Activated naive CD4-positive, alpha-beta T cell treated with anti-CD3 and anti-CD28 coated beads for 36 hours (primary cell): ENCODE measurements at places on chromosomes 5 and 9. TPM values are rescaled to one million over a fixed set of nuclear protein-coding genes. Genes with fewer than 3 reads are reported as not detected.

ZBTB26 gene
- 5.5 TPM for total RNA-seq

GRIA1 gene
- total RNA-seq = not detected

SCGB3A2 gene
- not detected for total RNA-seq

EGFLAM gene
- total RNA-seq = not detected

SOX30 gene
- total RNA-seq = 0.57 TPM

LVRN gene
- not detected for total RNA-seq

GCNT4 gene
- 2.4 TPM for total RNA-seq

ICE1 gene
- 20.6 TPM for total RNA-seq

GRCh38 chr9:84822589-84823233 is 153.2 kb downstream of the NTRK2 start:
- no peak overlapping the region for H3K4me3 ChIP-seq
- no peak for DNase-seq
- no peaks in the 10 kb centered on the region for H3K36me3 ChIP-seq
- H3K27ac ChIP-seq = no peak overlapping the region
- peaks cover 2% of the 10 kb centered on the region for H3K27me3 ChIP-seq

- no peaks in the 10 kb centered on the region for H3K36me3 ChIP-seq
- no peak for DNase-seq
- peaks cover 23% of the 10 kb centered on the region for H3K27me3 ChIP-seq
- H3K4me3 ChIP-seq = no peak overlapping the region
- peaks cover 20% of the 10 kb centered on the region for H3K4me1 ChIP-seq
These were observed 13.7 kb upstream of the ARAP3 start for GRCh38 chr5:141695627-141696215.

- DNase-seq = no peak
- peaks cover 6% of the 10 kb centered on the region for H3K4me1 ChIP-seq
- no peaks in the 10 kb centered on the region for H3K27me3 ChIP-seq
- no peaks in the 10 kb centered on the region for H3K36me3 ChIP-seq
These were observed 32.7 kb upstream of the NOTCH1 start for GRCh38 chr9:136578626-136578914.

- no peak overlapping the region for H3K27ac ChIP-seq
- no peaks in the 10 kb centered on the region for H3K36me3 ChIP-seq
- no peaks in the 10 kb centered on the region for H3K4me1 ChIP-seq
- no peaks in the 10 kb centered on the region for H3K27me3 ChIP-seq
These were observed 452.7 kb downstream of the BNC2 start for GRCh38 chr9:16417749-16418148.

GRCh38 chr5:173670791-173671120 is 54.3 kb upstream of the BOD1 start:
- H3K4me3 ChIP-seq = no peak overlapping the region
- H3K4me1 ChIP-seq = no peaks in the 10 kb centered on the region
- DNase-seq = no peak
- no peaks in the 10 kb centered on the region for H3K27me3 ChIP-seq
- no peaks in the 10 kb centered on the region for H3K36me3 ChIP-seq

DNA sequence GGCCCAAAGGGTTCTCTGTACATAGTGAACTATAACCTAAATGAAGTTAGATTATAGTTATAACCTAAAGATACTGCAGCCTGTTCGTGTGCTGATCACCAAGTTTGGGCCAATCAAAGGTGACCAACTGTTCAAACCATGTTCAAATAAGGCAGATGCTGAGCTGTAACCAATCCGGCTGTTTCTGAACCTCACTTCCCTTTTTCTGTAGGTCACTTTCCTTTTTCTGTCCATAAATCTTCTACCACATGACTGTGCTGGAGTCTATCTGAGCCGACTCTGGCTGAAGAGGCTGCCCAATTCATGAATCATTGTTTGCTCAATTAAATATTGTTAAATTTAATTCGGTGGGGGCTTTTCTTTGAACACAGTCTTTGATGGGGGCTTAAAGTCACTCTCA is 1920.2 kb downstream of the MAT2B start:
- H3K4me3 ChIP-seq = no peak overlapping the region
- no peak for DNase-seq
- H3K27ac ChIP-seq = no peak overlapping the region
- H3K4me1 ChIP-seq = no peaks in the 10 kb centered on the region

GRCh38 chr5:147949711-147950573 is 43.6 kb upstream of the C5orf46 start:
- H3K4me1 ChIP-seq = no peaks in the 10 kb centered on the region
- H3K36me3 ChIP-seq = no peaks in the 10 kb centered on the region
- no peak for DNase-seq
- H3K4me3 ChIP-seq = no peak overlapping the region
- no peak overlapping the region for H3K27ac ChIP-seq

DNA sequence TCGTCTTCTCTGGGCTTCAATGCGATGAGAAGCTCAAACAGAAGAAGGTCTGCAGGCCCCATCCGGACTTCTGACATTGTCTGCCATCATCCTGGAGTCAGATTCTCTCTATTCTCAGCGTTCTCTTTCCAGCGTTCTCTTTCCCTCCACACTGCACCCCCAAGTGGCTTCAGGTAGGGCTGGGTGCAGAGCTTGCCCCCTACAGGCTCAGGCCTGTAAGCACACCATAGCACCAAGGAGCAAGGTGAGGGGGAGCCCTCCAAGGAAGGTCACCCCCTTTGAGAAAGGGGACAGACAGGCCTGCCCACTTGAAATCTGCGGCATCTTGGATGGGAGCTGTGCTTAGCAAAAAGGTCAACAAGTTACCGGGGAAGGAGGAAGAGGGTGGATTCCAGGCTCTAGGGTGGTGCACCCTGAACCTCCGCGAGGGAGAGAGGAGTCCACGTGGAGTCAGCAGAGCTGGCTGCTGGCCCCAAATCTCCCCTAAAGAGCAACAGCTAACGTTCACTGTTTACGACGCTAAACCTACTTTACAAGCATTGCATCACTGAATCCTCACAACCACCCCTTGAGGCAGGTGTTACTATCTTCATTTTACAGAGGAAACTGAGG is 27.5 kb downstream of the GPX3 start:
- H3K4me3 ChIP-seq = no peak overlapping the region
- DNase-seq = peak; percentile 40
- H3K27me3 ChIP-seq = no peaks in the 10 kb centered on the region

DNA sequence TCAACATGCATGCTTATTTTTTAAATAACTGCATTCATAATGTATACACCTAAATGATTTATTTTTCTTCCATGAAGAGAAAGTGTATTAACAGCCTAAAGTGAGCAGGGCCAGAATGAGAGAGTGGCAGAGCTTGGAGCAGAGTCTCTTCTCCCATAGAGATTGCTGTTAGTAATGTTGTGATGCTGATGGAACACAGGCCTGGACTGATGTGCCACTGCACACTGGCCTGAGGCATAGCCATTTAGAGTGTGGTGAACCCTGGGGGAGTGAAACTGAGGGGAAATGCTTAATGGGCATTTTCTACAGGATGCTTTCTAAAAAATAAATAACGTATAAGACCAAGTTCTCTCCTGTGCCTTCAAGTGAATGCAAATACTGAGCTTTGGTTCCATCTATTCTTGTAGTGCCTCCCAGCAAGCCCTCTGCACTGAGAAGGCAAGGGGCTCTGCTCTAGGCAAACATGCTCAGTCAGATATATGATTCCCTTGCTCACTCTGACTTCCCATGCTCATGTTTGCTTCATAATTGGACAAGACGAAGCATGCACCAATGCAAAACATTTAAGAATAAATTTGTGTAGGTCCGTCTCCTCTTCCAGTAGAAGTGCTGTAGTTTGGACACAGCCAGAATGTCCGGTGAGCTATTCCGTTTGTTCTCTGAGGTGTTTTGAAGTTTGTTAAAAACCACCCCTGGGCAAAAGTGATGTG is 185.7 kb downstream of the PBX3 start:
- no peak overlapping the region for H3K4me3 ChIP-seq
- H3K27ac ChIP-seq = no peak overlapping the region
- no peak for DNase-seq
- H3K4me1 ChIP-seq = no peaks in the 10 kb centered on the region

- H3K36me3 ChIP-seq = no peaks in the 10 kb centered on the region
- H3K27me3 ChIP-seq = no peaks in the 10 kb centered on the region
- H3K4me3 ChIP-seq = no peak overlapping the region
- no peak for DNase-seq
These were observed 42.4 kb upstream of the AIF1L start for GRCh38 chr9:131053896-131054295.

DNA sequence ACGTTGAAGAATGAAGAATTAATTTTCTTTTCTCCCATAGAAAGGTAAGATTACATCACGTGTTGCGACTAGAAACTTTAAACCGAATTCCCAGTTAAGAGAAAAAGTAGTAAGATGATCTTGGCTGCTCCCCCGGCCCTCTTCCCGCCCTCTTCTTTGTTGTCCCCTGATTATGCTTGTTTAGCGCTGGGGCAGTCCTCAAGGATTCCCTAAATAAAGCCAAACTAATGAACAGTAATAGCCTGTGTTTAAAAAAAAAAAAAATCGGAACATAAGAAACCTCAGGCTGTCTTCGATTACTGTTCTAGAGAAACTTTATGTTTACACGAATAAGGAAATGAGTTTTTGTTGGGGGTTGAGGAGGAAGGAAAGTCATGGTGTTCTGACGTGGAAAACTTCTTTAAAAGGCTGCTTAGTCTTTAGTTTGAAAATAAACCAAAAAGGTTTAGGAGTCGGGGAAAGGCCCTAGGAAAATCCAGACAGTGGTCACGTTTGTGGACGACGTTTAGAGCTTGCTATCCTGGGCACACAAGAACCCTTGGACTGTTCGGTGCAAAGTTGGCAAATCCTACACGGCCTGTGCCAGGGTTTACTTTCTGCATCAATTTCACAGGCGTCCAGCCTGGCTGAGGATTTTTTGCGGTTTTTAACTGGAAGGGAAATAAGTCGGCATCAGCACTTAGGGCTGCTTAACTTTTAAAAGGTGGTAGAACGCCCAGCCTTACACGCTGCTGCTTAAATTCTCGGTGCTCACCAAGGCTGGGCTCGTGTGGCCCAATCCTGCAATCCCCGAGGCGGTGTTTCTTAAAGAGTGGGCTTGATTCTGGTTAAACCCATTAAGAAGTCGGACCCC is 1.1 kb upstream of the MAT2B start:
- H3K27me3 ChIP-seq = no peaks in the 10 kb centered on the region
- H3K4me3 ChIP-seq = peak overlapping the region; percentile 85
- peak; percentile 50 for DNase-seq

GRCh38 chr5:13186177-13186576 is 758.3 kb downstream of the DNAH5 start:
- H3K27ac ChIP-seq = no peak overlapping the region
- H3K4me3 ChIP-seq = no peak overlapping the region
- no peaks in the 10 kb centered on the region for H3K36me3 ChIP-seq
- H3K27me3 ChIP-seq = no peaks in the 10 kb centered on the region
- no peak for DNase-seq

GRCh38 chr9:5445886-5446285 is 4.5 kb upstream of the CD274 start:
- no peaks in the 10 kb centered on the region for H3K27me3 ChIP-seq
- H3K4me1 ChIP-seq = peaks cover 51% of the 10 kb centered on the region
- no peak overlapping the region for H3K27ac ChIP-seq
- no peak overlapping the region for H3K4me3 ChIP-seq

DNA sequence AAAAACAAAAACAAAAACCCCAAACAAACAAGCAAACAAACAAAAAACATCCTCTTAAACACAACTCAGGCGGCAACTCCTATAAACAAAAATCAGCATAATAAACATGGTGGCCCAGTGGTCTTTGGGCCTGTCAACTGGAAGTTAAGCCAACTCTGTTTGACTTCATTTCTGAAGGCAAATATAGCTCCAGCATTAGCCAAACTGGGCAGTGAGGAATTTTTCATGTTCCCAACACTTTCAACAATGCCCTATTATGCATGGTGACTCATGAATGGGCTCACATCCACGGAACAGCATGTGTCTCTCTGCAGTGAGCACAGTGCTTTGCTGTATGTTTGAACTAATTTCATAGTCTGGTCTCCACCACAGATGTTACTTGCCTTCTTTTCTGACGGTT is 143.9 kb upstream of the STC2 start:
- H3K4me3 ChIP-seq = no peak overlapping the region
- H3K36me3 ChIP-seq = no peaks in the 10 kb centered on the region
- H3K4me1 ChIP-seq = no peaks in the 10 kb centered on the region
- H3K27me3 ChIP-seq = peaks cover 6% of the 10 kb centered on the region

DNA sequence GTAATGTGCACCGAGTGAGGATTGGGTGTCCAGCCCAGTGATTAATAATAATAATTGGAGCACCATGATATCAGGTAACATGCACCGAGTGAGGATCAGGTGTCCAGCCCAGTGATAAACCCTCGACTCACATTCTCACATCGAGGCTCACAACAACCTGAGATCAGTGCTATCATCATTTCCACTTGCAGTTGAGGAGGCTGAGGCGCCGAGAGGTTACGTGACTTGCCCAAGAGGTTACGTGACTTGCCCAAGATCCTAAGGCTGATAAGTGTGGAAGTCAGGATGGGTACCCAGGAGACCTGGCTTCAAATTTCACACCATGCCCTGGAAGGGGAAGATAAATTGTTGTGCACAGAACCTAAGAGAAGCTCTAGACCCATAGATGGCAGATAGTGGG is 189.4 kb downstream of the MED10 start:
- H3K27me3 ChIP-seq = peaks cover 13% of the 10 kb centered on the region
- H3K27ac ChIP-seq = no peak overlapping the region
- no peaks in the 10 kb centered on the region for H3K36me3 ChIP-seq
- H3K4me1 ChIP-seq = no peaks in the 10 kb centered on the region
- H3K4me3 ChIP-seq = no peak overlapping the region

DNA sequence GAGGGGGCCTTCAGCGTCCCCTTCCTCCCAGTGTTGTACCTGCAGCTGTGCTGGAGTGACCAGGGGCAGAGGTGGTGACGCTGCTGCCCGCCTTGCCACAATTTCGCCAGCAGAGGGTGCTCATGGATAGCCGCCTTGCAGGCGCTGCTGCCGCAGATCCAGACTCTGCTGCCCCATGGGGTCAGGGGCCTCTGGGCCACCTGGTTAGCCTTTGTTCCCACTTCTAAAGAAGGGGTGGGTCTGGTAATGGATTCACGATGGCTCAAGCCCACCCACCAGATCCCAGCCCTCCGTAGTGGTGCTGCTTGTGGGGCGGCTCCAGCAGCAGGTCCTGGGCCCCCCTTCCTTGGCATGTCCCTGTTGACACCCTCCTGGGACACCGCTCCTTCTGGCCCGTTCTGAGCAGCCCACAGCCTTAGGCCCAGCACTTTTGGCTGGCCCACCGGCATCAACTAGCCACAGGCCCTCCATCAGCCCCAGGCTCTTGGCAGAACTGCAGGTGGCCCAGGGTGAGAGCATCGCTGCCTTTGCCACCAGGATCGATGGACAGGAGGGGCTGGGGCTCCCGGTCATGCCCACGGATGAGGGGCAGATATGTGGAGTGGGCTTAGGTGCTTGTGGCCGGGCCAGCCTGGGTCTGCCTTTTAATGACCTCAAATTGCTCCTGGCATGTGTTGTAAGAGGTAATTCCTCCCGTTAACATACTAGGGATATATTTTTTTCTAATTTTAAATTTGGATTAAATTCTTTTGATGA is 57.2 kb downstream of the COL5A1 start:
- H3K27ac ChIP-seq = no peak overlapping the region
- no peaks in the 10 kb centered on the region for H3K36me3 ChIP-seq
- H3K27me3 ChIP-seq = no peaks in the 10 kb centered on the region
- H3K4me3 ChIP-seq = no peak overlapping the region
- peak; percentile 75 for DNase-seq
- H3K4me1 ChIP-seq = no peaks in the 10 kb centered on the region

GRCh38 chr9:128635266-128636023 is 21.2 kb downstream of the DYNC2I2 start:
- H3K4me1 ChIP-seq = no peaks in the 10 kb centered on the region
- H3K27ac ChIP-seq = no peak overlapping the region
- no peak overlapping the region for H3K4me3 ChIP-seq

GRCh38 chr5:129174480-129174879 is 79.9 kb downstream of the ISOC1 start:
- no peaks in the 10 kb centered on the region for H3K36me3 ChIP-seq
- no peaks in the 10 kb centered on the region for H3K4me1 ChIP-seq
- no peak overlapping the region for H3K4me3 ChIP-seq

GRCh38 chr5:77855369-77855768 is 79.2 kb upstream of the TBCA start:
- H3K4me3 ChIP-seq = no peak overlapping the region
- no peak for DNase-seq
- peaks cover 35% of the 10 kb centered on the region for H3K27me3 ChIP-seq
- H3K4me1 ChIP-seq = peaks cover 17% of the 10 kb centered on the region
- H3K27ac ChIP-seq = no peak overlapping the region
